ENCODE measurements at places on chromosomes 4 and X. TPM values are rescaled to one million over a fixed set of nuclear protein-coding genes. Genes with fewer than 3 reads are reported as not detected.
A peak's percentile ranks its signal among the peaks of the same experiment; 100 is the strongest.

The ANK2 gene
- polyA plus RNA-seq, result 0.13 TPM

The ZFX gene
- 2.2 TPM for polyA plus RNA-seq

The HELT gene
- polyA plus RNA-seq, result not detected

The PABPC4L gene
- 0.22 TPM for polyA plus RNA-seq

The FAM47E gene
- polyA plus RNA-seq, result not detected

The PWWP3B gene
- 0.04 TPM for polyA plus RNA-seq

The MORC4 gene
- 11.0 TPM for polyA plus RNA-seq

The NALF2 gene
- polyA plus RNA-seq, result 0.69 TPM

The AREG gene
- polyA plus RNA-seq, result 1,643 TPM

DNA sequence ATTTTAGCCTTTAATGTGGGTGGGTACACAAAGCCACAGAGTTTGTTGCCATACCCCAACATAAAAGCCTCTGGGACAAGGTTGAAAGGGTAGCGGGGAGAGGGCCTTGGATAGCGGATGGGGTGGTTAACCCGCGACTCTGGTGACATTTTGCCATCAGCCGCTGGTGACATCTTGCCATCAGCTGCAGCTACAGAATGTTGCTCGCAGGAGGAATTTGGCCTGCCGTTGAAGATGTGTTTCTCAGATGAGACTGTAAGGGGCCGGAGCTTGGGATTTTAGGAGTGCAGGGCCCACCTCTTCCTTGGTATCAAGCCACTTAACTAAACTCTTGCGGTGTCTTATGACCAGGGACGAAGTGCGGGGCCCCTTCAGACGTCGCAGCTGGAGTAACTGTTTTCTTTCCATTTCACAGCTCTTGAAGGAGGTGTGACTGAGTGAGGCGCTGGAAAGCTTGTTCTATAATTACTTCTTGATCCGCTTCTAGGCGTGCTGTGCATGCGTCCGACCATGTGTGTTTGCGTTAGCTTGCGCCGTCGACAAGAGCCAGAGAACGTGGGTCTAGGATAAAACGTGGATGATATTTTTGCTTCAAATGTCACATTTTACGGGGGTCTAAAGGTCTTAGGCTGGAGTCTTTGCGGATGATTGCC, 820 bp upstream of the RASL11B start:
- DNase-seq, result peak; percentile 9

DNA sequence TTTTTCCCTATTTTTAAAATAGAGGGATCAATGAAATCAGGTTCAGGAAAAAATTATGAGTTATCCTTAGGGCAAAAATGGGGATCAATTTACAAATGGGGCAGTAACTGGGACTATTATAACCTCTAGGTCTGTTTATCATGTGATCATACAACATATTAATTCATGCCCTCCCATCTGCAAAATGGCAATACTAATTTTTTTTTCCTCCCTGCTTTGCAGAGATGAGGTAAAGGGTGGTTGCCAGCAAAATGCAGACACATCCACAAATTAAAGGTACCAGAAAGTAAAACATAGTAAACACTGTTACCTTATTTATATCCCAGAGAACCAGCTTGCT, 467 bp downstream of the HSD17B11 start:
- no peak for DNase-seq

- peak; percentile 26 for DNase-seq
Observed at GRCh38 chrX:100413229-100413628, 3.2 kb upstream of the PCDH19 start.

DNA sequence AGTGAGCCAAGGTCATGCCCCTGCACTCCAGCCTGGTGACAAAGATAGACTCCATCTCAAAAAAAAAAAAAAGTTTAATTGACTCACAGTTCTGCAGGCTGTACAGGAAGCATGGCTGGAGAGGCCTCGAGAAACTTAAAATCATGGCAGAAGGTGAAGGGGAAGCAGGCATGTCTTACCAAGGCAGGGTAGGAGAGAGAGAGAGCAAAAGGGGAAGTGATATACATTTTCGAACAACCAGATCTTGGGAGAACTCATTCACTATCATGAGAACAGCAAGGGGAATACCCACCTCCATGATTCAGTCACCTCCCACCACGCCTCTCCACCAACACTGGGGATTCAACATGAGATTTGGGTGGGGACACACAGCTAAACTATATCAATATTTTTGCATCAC, 315.2 kb upstream of the HTR2C start:
- no peak for DNase-seq

GRCh38 chr4:122894827-122895226, 27.6 kb downstream of the NUDT6 start:
- no peak for DNase-seq

DNA sequence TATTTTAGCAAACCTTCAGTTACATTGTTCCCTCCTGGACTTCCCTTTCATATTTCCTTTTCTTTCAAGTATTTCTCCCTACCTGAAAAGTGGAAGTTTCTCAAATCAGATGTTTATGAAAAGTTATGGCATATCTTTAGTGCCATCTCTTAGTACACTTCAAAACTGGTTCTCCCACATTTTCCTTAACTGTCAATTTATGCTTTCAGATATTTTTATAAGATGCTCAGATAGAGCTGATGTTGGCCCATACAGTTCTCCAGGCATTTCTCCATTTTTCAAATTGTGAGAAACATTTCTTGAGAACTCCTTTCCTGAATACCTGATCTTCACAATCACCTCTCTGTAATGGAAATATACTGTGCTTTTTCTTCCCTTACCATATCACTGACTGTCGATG, 32.5 kb upstream of the AP1AR start:
- no peak for DNase-seq

GRCh38 chrX:78838709-78839108, 91.2 kb downstream of the LPAR4 start:
- DNase-seq, result no peak

DNA sequence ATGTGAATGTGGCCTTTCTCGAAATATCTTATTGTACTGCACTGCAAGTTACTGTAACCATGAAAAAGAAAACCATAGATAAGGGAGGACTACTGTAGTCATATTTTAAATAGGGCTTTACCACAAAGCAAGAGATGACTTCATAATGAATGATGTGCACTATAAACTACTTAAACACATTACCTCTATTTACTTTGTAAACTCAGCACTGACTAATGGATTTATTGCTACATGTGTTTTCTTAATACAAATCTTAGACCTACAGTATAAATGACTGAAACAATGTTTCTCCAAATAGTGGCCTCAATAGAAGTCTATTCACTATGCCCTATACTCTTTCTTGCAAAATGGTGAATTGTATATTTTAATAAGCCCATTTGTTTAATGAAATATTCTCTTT, 61.1 kb downstream of the HDX start:
- no peak for DNase-seq

DNA sequence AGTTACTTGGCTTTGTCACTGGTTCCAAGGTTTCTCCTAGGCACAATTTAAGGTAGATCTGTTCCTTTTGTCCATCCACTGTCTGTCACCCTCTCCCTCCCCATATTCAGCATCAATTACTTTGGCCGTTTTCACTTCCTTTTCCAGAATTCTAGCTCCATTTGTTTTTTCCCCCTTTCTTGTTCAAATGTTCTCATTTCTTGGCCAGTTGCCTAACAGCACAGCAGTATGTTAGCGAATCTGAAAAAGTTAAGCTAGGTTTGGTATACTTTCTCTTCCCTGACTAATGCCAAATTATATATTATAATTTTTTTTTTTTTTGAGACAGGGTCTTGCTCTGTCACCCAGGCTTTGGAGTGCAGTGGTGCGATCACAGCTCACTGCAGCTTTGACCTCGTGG, 409.1 kb upstream of the TEX13C start:
- DNase-seq, result no peak

- no peak for DNase-seq
Observed at GRCh38 chrX:133857640-133858269, 127.6 kb downstream of the GPC3 start.

DNA sequence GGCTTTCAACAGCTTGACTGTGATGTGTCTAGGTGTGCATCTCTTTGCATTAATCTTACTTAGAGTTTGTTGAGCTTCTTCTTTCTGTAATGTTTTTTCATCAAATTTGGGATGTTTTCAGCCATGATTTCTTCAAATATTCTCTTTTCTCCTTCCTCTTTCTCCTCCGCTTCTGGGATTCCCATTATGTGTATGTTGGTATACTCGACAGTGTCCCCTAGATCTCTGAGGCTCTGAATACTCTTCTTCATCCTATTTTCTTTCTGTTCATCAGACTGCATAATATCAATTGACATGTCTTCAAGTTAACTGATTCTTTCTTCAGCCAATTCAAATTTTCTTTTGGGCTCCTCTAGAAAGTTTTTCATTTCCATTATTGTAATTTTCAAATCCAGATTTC, 25.9 kb downstream of the STPG2 start:
- no peak for DNase-seq

DNA sequence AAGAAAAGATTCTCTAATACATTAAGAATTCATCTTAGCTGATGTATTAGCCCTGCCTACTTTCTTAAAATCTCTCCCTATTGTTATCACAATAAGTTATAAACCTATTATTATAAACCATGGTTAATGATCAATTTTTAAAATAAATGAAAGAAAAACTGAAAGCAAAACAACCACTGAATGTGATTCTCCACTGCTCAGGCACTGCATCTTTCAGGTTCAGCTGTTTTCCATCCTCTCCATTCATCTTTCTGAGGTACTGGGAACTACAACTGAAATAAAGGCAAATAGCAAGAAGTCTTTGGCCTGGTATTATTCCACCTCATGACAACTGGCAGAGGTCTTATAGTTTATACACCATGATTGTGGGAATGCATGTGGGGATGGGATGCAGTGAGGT, 798.9 kb upstream of the AADAT start:
- DNase-seq, result no peak

DNA sequence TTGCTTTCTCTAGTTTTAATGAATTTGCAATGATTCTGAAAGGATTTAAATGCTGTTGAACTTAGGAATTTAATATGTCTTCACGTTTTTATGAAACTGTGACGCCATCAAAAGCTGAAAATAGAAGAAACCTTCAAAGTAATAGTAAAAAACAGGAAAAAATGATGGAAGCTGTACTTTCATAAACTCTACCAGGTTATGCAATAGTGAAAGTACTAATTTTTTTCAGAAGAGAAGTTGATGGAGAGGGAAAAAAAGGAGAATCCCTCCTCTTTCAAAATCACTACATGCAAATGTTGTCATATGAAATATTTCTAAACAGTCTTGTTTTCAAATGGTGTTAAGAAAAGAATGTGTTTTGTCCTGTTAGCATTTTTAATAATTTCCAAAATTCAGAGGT, 73.6 kb downstream of the ZNF330 start:
- DNase-seq, result no peak

DNA sequence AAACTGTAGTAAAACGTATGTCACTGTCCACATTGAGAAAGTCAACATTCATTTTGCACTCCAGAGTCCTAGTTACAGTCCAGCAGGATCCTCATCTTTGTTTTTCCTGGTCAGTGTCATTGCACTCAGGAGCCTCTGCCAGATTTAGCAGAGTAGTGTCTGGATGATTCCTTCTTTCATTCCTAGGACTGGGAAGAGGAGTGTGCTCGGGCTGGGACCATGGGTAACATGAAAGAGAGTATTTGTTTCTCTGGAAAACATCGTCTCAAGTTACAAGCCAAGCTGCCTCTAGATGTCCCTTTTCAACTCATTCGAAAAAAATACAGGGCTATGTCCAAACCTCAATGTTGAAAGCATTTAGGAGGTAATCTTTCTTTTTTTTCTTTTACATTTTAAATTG, 69.9 kb upstream of the TNIP3 start:
- DNase-seq, result no peak

- DNase-seq, result no peak
Observed at GRCh38 chrX:149374751-149375150, 130.4 kb downstream of the IDS start.

GRCh38 chrX:11427453-11428071, 134.3 kb downstream of the AMELX start:
- no peak for DNase-seq

GRCh38 chr4:41111791-41112190, 102.6 kb downstream of the APBB2 start:
- no peak for DNase-seq

- DNase-seq, result no peak
Observed at GRCh38 chr4:187075514-187075913, 351.9 kb upstream of the FAT1 start.

DNA sequence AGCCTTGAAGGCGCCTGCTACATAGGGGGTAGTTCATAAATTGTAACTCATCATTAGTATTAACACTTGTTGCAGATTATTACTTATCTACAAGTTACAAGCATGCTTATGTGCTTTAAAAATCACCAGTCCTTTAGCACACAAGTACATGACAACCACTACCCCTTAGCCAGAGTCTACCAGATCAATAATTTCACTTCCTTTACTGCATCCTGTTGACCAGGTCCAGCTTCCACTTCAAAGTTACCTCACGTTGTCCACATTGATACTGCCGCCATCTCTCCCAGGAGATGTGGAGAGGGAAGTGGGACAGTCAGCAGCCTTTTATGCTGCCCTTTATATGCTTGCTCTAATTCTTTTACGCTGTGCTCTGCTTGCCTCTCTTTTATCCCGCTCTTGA, 231.3 kb upstream of the CXXC4 start:
- DNase-seq, result no peak

DNA sequence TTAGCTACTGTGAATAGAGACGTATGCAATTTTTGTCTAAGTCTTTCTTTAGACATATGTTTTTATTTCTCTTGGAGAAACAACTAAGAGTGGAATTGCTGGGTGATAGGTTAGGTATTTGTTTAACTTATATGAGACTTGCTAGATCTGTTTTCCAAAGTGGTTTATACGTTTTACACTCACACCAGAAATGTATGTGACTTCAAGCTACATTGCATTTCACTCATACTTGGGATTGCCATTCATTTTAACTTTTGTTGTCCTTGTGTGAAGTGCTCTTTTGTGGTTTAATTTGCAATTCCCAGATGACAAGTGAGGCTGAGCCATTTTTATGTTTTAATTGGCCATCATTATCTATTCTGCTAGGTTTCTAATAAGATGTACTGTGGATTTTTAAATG, 817.2 kb downstream of the GLUD2 start:
- DNase-seq, result no peak

DNA sequence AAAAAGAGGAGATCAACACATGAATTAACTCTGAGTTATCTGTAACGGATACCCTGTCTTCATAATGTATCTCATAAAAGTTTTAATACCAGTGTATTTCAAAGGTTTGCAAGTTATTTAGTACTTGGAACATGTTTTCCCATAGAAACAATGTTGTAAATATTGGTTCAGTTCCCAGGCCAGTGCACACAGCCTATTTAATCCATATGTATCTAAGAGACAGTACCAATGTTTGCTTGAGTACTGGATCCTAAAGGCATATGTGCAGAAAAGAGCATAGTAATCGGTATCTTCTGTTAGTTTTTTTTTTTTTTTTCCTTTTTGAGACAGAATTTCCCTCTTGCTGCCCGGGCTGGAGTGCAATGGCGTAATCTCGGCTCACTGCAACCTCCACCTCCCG, 46.1 kb downstream of the SLIT2 start:
- no peak for DNase-seq

GRCh38 chrX:21721195-21721594, 36.7 kb downstream of the SMPX start:
- no peak for DNase-seq

GRCh38 chr4:5084911-5085475, 33.7 kb downstream of the STK32B start:
- DNase-seq, result peak; percentile 28

DNA sequence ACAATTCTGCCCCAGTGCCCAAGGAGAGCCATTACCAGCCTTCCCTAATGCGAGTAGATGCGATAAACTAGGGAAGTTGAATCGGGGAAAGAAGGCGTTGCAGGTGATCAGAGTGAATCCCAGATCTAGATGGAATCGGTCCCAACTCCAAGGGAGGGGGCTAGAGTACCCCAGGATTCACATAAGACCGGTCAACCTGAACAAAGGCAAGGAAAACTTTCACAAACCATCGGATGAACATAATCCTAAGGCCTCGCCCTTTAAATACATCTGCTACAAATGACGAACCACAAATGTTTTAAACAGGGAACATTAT, 11.2 kb upstream of the ZCCHC13 start:
- no peak for DNase-seq
